ENCODE measurements at places on chromosomes 2 and 18.

DNA sequence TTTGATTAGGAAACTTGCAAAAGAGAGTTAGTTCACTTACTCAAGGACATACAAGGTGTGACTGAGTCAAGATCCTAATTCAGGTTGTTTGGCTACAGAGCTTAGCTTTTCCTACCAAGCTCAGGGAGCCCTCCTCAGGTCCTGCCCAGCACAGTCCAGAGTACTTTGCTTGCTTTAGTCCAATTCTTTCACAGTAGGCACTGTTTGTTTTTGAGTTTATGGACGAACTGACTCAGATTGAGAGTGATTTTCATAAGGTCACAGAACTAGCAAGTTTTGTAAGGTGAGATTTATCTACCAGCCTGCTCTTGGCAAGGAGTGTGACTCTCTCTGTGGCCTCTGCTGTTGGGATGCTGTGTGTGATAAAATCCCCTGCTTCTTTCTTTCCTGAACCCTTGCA lies 310.5 kb downstream of the PTPRM start:
- DNase-seq, result no peak

DNA sequence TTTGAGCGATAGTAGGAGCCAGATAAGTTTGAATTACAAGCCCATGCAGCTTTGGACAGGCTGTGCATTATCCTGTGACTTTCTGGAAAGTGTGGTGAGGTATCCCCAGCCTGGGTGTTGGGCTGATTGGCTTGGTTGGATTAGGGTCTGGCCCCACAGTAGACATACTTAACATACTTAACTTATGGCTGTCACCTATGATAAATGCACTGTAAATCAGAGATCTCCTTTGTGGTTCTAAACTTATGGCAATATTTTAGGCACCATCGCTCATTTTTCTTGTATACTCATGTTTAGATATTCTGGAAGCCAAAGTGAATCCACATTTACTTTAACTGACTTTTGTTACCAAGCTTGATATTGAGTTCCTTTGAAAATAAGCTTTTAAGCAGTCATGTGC lies 54.8 kb downstream of the SPTBN1 start:
- DNase-seq, result no peak

DNA sequence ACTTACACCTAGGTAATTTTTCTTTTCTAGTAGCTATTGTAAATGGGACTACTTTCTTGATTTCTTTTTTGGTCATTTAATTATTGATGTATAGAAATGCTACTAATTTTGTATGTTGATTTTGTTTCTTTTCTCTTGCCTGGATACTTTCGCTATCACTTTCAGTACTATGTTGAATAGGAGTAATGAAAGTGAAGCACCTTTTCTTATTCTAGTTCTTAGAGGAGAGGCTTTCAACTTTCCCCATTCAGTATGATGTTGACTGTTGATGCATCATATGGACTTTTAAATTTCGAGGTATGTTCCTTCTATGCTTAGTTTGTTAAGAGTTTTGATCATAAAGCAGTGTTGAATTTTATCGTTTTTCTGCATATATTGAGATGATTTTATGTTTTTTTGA lies 142.5 kb downstream of the CDH19 start:
- no peak for DNase-seq

DNA sequence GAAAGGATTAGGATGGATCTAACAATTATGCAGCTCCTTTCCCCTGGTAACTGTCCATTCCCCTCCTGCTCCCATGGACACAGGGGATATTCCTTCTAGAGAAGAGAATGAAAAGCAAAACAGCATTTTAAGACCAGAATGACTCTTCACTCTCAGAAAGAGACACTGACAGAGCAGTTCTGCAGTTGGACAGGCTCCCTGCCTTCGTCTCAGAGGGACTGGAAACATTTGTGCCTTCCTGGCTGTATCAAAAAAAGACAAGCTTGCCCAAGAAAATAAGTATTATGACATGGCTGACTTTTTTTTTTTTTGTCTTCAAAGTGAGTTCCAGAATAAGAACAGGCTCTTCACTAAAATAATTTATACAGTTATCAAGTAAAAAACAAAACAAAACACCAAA lies 9.5 kb downstream of the PID1 start:
- DNase-seq, result no peak

DNA sequence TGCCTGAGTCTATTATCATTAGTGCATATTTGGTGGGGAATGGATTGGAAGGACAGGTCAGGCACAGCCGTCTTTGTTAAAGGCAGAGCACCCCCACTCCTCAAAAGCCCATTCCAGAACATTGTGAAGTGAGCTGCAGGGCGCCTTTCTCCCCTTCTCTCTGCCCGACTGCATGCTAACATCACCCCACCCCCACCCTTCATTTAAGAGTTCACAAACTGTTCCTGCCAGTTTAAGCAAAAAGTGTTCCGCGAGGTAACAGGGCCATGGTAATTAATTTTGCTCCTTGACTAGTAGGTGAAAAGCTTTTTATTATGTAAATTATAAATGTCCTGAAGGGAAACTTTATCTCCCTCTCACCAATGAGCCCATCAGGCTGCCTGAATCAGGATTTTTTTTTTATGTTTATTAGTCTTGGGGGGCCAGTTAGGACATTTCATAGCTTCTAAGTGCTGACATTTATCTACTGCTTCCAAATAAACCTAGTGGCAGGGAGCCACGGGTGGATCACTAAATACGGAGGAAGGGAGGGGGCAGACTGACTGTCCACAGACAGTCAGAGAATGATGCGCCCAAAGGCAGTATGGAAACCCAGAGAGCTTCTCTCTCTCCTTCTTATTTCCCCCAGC lies 99.4 kb downstream of the FTCDNL1 start:
- no peak for DNase-seq

DNA sequence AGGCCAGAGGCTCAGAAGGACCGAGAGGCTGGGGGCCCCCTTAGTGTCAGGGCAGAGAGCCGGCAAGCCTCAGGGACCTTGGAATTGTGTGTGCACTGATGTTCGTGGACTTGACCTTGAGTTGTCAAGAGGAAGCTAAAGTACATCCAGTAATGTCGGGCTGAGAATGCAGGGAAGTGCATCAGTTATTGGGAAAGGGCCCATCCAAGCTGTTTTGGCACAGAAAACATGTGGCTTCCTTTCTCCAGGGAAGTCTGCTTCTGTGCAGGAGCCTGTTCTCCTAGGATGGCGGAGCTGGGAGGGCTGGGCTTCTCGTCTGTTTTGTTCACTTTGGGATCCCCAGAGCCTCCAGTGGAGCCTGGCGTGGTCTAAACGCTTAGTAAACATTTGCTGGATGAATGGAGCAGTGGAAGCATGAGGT lies 23.7 kb downstream of the ATOH8 start:
- DNase-seq, result no peak
